ENCODE measurements at places on chromosomes 1 and 21. TPM values are rescaled to one million over a fixed set of nuclear protein-coding genes. Genes with fewer than 3 reads are reported as not detected.

DNA sequence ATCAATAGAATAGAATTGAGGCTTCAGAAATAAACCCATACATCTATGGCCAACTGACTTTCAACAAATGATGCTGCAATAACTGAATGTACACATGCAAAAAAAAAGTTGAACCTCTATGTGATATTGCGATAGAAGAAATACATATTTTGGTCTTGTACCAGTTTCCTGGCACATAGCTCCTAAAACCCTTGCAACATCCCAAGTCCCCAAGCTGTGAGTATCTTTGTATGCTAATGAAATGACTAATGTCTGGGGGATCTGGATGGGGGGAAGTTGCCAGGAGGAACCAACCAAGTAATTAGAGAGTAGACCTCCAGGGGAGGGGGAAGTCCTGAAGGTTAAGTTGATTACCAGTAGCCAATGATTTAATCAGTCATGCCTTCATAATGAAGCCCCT, 24.4 kb downstream of the BLZF1 start:
- no peak for DNase-seq

DNA sequence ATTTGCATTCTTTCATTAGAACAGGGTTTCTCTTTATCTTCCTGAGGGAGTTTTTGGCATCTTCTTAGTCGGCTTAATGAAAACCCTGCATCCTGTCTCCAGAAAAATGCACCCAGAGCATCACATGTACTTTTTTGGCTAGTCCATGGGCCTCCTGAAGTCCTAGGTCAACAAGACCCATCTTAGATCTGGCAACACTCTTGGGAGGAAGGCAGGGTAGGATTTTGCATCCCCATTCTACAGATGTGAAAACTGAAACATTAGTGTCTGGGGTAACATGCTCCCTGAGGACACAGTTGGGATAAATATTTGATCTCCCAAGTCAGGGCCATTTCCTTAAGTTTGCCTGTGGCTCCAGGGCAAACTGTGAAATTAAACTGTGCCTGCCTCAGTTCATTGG, 40.0 kb upstream of the HMGB4 start:
- no peak for DNase-seq

DNA sequence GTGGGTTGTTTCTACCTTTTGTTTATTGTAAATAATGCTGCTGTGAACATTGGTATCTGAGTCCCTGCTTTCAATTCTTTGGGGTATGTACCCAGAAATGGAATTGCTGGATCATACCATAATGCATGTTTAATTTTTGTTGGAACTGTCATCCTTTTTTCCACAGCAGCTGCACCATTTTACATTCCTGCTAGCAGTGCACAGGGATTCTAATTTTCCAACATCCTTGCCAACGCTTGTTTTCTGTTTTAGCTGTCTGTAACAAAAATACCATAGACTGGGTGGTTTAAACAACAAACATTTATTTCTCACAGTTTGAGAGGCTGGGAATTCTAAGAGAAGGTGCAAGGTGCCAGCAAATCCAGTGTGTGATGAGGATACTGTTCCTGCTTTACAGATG, 65.1 kb downstream of the RAVER2 start:
- no peak for DNase-seq

The CTPS1 gene
- 151 TPM for total RNA-seq

DNA sequence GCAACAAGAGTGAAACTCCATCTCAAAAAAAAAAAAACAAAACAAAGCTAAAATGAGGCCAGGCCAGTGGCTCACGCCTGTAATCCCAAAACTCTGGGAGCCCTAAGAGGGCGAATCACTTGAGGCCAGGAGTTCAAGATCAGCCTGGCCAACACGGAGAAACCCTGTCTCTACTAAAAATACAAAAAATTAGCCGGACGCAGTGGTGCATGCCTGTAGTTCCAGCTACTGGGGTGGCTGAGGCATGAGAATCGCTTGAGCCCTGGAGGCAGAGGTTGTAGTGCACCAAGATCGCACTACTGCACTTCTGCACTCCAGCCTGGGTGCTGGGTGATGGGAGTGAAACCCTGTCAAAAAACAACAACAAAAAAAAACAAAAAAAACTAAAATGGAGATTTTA, 191.2 kb upstream of the SGIP1 start:
- DNase-seq, result no peak

GRCh38 chr1:11537854-11538591, 59.1 kb downstream of the DISP3 start:
- DNase-seq, result no peak

GRCh38 chr21:40129809-40130208, 262.6 kb downstream of the PCP4 start:
- no peak for DNase-seq

DNA sequence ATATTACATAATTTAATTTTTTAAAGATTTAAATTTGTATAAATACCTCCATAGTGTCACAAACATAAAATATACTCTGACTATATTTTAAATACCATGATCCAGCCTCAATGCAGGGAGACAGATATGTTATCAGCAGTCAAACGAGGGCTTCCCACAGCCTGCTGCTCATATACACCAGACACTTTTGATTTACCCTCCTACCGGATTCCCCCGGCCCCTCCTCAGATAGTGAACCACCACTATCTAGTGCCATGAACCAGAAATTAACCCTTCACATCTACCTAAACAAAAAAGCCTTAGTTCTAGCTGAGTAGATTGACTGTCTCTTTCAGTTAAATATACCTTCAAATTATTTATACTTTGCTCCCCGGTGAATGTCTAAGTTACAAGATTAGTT, 52.4 kb upstream of the C1orf53 start:
- no peak for DNase-seq

DNA sequence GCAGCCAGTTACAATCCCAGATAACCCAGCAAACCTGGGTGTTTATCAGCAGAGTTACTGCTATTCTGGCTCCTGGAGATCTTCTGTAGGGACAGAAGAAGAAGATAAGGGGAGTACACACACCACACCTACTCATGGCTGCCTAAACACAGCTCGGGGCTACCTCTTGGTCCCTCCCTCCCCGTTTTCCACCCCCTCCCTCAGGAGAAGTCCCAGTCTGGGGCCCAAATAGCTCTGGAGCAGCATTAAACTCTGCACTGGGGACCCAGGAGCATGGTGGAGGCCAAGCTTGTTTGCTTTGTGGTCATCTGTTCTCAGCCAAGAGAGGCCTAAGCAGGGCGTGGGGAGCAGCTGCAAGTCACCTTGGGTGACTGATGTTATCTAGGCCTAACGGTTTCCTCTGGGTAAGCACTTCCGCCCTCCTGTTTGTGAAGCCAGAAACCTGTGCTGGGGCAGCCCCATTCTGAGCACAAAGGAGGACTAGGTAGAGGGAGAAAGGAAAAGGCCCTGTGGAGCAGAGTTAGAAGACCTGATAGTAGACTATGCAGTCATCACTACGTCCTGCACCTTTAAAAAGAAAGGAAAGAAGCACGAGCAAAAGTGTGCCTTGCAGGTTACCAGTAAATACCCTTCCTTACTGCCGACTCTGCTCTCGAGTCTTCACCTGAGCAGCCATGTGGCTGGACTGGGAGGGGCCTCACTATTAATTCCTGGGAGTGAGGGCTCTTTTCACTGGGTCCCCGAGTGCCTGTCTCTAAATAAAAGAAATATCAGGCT, 2.0 kb upstream of the RCSD1 start:
- peak; percentile 85 for DNase-seq

- no peak for DNase-seq
Measured at GRCh38 chr1:116403496-116404136, 30.6 kb downstream of the ATP1A1 start.

The ARHGAP29 gene
- not detected for total RNA-seq

The LCE6A gene
- not detected for total RNA-seq

The DMRTA2 gene
- not detected for total RNA-seq

The AIM2 gene
- 41.1 TPM for total RNA-seq

The TMEM52 gene
- total RNA-seq, result 1.4 TPM

GRCh38 chr1:112272101-112272772, 123.8 kb upstream of the CTTNBP2NL start:
- DNase-seq, result no peak

The UBL4B gene
- not detected for total RNA-seq

DNA sequence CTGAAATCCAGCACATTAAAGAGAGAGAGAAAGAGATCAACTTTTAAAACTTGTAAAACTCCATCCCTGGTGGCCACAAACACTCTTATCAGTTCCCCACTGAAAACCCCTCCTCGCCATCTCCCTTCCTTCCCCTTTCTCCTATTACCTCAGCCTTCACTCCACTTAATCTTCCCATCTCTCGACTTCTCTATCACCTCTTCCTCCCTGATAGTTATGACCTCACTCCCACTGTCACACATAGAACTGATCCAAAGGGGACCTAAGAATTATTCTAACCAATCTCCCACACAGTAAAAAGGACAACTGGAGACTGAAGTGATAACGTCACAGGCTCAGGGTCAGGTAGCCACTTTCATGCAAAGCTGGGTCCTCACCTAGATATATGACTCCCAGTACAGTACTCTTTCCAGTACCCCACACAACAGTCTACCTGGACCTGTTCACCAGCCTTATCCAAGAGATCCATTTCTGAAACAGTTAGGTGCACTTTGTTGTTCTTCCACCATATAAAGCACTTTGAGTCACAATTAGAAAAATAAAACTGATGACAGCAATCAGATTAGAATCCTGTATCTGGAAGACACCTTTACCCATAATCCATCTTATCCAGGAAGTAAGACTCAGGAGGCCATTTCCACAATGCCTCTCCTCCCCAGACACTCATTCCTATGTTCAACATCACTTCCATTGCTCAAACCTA, 324.8 kb downstream of the SMYD3 start:
- DNase-seq, result no peak

- no peak for DNase-seq
Measured at GRCh38 chr21:45424854-45425795, 20.2 kb downstream of the COL18A1 start.

The DNAI4 gene
- 1.8 TPM for total RNA-seq

The RSPH1 gene
- total RNA-seq, result not detected

DNA sequence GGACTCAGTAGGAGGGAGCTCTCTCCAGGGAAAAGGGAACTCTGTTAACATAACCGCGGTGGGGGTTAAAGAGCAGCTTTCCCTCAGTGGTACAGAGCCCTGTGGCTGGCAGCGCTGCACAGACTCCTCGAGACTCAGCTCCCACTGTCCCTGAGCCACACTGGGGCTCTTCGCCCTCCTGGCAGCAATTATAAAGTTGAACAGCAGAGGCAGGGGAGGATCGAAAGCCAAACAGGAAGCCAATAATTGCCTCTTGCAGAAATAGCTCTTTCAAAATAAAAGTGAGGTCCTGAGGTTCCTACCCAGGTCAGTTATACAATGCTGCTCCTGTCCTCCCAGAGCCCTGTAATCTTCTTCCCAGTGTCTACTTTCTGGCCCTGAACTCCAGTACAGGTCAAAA, 77.0 kb downstream of the FAM78B start:
- DNase-seq, result no peak

The TSPEAR gene
- not detected for total RNA-seq

DNA sequence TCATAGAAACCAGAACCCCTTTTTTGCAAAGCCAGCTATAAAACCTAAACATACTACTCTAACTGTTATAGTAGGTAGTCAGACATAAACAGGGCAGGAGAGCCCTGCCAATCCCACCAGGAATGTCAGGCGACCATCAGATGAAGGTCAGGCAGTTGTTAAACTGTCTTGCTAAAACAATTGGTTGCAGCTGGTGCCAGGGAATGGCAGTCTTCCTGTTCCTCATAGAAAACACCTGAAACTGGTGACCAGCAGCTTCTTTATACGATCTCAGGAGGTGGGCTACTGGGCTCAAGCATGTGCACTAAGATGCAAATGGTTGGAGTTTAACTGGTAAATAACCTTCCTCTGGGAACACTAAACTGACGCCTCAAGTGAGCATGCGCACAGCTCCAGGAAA, 224.1 kb downstream of the COL11A1 start:
- DNase-seq, result no peak

The FALEC gene
- not detected for total RNA-seq

The CNR2 gene
- total RNA-seq, result 0.18 TPM

- DNase-seq, result no peak
Measured at GRCh38 chr21:45818904-45819285, 162.7 kb upstream of the COL6A1 start.

The HPCA gene
- not detected for total RNA-seq

The FCAMR gene
- not detected for total RNA-seq

DNA sequence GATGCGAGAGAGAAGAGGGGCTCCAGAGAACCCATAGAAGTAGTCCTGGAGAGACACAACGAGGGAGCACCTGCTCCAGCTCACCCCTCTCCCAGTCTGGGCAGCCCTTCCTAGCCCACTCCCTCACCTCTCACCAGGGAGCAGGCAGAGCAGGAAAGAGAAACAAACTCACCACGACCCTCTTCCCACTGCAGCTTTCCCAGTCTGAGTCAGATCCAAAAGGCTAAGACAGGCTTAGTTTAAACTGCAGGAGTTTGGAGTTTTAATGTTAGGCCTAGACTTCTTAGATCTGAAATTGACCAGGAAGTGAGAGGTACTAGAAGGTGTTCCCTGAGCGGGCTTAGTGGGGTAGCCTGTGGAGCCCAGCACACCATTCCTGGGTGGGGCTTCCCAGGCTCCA, 29.6 kb downstream of the SLC1A7 start:
- DNase-seq, result no peak

The PDZK1 gene
- total RNA-seq, result not detected

The LCE1D gene
- not detected for total RNA-seq
